ENCODE measurements at places on chromosomes 2 and 18.

GRCh38 chr2:98514879-98515249, 70.2 kb downstream of the INPP4A start:
- no peak for DNase-seq

DNA sequence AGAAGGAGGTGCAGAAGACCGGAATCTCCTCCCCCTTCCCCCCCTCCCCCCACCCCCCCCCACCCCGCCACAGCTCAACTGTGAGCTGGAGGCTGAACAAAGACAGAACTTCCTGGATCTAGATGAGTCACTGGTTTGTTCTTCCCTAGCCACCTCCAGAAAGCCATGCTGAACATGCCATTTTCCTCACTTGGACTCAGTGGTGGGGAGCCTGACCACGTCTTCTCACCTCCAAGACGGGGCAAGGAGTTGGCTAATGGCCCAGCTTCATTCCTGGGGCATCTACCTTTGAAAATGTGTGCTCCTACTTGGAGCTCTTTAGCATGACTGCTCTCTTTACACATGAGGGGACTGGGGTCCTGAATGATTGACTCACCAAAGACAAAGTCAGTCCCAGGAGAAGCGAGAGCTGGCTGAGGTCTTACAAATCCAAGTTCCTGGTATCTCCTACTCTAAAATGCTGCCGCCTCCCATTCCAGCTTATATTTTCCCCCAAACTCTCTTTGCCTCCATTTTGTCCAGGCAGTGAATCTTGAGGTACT, 22.6 kb upstream of the FZD5 start:
- DNase-seq, result peak; percentile 63

GRCh38 chr2:118121986-118122524, 33.8 kb downstream of the INSIG2 start:
- no peak for DNase-seq

- no peak for DNase-seq
These were observed 113.5 kb downstream of the RTN4 start for GRCh38 chr2:54936766-54937165.

DNA sequence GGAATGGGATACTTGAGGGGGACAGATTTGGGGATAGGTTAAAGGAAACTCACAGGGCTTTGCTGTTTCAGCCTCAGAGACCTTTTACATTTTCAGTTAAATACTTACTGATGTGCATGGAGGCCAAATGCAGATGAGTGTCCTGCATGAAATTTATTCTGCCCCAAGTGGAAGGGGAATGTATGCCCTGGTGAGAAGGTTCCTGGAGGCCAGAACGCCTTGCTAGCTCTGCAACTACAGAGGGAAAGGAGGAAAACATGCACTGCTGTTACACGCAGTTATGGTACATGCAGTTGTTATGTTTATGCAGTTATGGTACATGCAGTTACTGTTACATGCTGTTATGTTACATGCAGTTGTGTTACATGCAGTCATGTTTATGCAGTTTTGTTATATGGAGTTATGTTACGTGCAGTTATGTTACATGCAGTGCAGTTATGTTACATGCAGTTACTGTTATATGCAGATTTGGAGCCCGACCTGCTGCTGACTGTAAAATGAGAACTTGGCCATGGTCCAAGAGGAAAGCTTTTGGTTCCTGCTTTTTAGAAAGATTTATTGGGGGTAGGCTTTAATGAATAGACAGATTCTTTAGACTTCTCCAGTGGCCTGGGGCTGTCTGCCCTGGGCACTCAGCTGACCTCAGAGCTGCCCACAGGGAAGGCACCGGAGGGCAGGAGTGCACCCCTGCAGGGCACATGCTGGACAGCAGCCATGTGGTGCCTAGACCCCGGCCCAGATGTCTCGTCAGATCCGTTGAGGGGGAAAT, 84.1 kb downstream of the LDLRAD4 start:
- DNase-seq, result no peak

- no peak for DNase-seq
These were observed 34.5 kb downstream of the STK39 start for GRCh38 chr2:168212866-168213265.

DNA sequence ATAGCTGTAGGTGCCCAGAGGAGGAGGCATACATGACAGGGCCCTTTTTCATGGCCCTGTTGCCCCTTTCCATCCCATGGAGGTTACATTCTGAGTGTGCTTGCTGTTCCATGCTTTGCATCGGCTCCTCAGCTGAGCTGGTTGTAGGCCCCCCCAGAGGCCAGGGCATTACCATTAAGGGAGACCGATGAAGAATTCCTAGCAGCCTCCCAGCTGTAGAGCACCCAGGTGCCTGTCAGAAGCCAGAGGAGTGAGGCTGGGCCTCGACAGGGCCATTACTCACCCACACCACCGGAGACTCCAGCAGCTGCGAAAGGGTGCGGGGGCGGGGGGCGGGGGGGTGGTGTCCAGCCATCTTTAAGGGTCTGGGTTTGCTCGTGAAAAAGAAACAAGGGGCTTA, 72.2 kb downstream of the GALNT14 start:
- DNase-seq, result no peak

DNA sequence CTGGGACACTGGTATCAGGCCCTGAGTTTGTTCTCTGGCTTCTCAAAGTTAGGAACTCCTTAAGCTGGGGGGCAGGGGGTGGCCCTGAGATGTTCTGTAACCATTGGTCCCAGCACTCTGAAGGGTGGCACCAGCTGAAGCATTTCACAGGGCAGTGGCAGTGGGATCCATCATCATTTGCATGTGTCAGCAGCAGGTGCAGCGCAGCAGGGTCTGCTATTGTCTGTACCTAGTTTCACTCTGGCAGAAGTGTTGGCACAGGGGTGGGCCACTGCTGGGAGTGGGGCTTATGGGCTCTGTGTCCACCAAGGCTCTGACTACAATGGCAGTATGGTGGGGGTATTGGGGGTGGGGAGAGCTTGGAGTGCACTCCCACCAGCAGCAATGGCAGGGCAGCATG, 460.4 kb upstream of the ZNF804A start:
- DNase-seq, result no peak

DNA sequence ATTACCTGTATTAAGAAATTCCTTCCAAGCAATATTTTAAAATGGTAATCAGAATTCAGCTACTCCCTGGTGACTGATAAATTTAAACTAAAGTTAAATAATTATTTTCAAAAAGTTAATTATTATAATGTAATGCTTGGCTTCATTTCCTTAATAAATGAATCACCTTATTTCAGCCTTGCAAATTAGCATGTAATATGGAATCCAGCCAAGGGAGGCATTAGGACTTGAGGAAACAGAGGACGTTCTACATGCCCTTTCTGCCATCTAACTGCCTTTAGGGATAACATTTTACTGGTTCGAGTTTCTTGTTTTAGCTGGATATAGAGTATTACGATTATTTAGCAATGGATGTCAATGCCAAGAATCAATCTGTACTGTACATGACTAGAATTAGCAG, 636.3 kb downstream of the TSN start:
- no peak for DNase-seq

DNA sequence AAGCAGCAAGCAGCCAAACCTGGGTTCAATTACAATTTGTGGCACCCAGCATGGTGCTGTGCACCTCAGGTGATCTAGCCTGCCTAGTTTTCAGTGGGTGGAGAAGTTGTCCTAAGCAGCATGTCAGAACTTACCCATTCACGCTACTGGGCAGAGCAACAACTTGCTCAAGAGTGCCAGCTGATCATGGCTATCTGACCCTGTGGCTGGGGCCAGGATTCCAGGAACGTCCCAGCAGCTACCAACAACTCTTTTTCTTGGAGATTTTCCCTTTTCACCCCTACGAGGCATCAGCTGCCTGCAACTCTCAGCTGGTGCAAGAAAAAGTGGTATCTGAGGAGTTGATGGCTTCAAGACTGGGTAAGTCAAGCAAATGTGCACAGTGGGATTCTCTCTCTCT, 83.5 kb downstream of the SH3YL1 start:
- no peak for DNase-seq

DNA sequence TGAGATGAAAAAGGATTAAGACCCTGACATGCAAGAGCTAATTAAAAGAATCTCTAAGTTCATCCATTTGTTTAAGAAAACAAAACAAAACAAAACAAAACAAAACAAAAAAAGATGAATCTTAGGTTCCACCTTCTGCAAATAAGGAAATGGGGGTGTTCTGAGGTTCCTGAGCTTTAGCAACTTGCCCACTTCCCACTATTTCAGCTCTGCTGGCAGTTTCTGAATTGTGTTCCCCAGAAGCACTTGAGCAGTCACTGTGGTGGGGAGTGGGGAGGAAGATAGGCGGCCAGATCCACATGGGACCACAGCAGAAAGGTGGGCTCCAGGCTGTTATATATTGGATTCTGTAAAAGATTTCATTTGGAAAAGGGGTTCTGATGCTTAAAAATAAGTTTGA, 20.3 kb downstream of the INO80C start:
- no peak for DNase-seq

- DNase-seq, result no peak
These were observed 101.8 kb upstream of the ERBB4 start for GRCh38 chr2:212640428-212640827.

DNA sequence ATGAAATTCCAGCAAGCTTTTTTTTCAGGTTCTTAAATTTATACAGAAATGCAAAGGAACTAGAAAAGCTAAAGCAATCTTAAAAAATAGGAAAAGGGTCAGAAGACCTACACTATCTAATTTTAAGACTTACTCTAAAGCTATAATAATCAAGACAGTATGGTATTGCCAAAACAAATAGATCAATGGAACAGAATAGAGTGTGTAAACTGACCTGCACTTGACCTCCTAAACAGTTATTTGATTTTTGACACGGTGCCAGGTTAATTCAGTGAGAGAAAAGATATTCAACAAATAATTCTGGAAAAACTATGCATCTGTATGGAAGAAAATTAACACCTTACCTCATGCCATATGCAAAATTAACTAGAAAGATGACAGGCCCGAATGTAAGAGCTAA, 73.6 kb downstream of the OLA1 start:
- DNase-seq, result no peak

- DNase-seq, result no peak
These were observed 186.6 kb downstream of the PDE11A start for GRCh38 chr2:177885828-177886466.

- DNase-seq, result no peak
These were observed 29.8 kb upstream of the TNS1 start for GRCh38 chr2:218032336-218033171.

DNA sequence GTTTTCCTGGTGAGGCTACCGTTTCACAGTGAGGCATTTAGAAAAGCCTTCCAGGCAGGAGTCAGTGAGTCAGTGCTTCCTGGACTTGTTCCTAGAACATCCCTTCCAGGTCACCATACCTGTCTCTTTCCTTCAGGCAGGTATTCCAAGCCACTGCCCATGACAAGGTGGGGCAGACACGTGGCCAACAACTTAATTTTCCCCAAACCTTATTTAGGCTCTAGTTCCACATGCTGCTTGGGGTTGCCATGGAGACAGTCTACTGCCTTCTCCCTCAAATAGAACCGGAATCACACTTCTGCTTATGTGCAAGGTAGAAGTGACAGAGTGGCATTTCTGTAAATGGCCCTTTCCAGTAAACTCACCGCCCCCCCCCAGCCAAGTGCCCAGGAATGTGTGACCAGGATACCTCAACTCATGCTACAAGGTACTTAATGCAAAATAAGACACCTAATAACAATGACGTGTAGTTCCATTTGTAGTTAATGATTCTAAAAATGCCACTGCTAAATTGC, 258.3 kb downstream of the PRKCE start:
- DNase-seq, result no peak

GRCh38 chr2:40841856-40842255, 390.0 kb upstream of the SLC8A1 start:
- no peak for DNase-seq

DNA sequence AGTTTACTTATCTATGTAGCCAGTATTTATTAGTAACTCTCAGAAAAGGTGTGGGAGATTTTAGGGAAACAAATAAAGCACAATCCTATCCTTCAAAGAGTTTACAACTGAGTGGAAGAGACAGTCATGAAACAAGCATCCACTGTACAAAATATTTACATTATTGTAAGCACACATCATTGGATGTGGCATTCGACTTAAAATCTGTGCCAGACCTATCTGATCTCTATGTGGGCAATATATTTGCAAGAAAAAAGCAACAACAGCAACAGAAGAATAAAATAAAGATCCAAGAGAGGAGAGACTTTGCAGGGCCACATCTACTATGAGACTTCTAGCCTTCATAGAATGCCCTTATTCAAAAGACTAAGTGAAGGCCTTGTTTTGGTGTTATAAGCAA, 882.1 kb upstream of the PIK3C3 start:
- DNase-seq, result no peak

DNA sequence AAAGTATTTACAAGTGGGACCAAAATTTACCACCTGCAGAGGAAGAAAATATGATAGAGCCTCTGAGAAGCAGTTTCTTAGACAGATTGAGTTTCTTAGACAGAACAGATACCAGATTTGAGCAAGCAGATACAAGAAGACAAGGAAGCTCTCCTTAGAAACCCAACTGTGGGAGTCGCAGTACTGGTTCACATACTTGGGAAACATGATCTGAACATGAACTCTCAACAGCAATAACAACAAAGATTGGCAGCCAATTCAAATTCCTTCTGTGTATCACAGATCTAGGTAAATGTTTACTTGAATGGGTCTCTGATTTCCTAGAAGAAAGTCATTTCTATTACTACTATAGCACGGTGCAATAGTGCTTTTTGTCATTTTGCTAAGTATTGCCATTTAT, 82.1 kb downstream of the OLA1 start:
- no peak for DNase-seq

DNA sequence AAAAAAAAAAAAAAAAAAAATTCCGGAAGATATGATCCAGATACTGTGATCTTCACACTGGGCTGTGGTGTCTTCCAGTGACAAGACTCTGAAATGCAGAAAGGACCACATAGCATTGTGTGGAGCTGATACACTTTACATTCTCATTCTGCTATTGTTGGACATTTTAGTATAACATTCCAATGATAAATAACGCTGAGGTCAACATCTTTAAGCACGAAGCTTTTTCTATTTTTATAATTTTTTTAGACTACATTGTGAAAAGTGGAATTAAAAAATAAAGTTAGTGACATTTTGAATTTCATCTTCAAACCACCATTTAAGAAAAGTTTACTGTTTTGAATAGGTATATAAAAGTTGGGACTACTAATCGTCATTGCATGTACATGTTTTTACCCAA, 62.7 kb downstream of the CDCA7 start:
- DNase-seq, result no peak

GRCh38 chr18:61991201-61991600, 98.4 kb upstream of the RNF152 start:
- DNase-seq, result peak; percentile 56

DNA sequence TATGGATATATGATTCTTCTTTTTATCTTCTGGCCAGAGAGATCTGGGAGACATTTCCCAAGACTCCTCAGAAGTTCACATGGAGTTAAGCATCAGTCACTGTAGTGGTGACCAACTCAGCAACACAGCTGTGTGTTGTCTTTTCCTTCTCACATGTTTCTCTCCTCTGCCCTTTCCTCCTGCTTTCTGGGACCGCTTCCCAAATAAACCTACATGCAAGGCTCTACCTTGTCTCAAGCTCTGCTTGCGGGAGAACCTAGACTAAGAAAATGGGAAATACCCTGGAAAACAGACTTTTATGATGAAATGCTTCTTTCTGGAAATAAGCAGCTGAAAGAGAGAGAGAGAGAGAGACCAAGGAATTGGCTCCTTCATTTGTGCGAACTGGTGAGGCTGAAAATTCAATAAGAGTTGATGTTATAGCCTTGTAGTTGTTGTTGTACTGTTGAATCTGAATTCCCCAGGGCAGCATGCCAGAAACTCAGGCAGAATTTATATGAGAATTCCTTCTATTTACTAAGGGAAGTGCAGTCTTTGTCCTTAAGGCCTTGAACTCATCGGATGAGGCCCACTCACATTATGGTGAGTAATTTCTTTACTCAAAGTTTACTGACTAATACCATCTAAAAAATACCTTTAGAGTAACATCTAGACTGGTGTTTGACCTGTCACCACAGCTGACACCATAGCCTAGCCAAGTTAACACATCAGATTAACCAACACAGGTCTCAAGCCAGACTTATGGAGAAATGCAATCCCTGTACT, 22.7 kb upstream of the DSC1 start:
- no peak for DNase-seq
